ENCODE measurements at places on chromosomes 5 and 9.

DNA sequence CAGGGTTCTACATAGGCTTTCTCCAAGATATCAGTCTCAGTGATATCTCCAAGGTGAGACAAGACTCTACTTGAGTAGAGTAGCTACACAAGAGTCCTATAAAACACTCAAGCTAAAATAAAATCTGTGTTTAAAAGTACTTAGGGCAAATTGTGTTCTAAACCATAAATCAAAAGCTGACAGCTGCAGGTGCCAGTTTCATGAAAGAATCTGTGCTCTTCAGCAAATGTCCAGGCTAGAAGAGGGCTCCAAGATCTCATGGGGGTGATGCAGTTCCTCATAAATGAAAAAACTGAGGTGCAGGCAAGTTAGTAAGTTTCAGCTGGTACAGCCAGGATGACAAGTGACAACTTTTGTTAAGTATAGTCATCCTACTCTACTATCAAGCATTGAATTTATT, 142.8 kb upstream of the TNPO1 start:
- no peak for DNase-seq

DNA sequence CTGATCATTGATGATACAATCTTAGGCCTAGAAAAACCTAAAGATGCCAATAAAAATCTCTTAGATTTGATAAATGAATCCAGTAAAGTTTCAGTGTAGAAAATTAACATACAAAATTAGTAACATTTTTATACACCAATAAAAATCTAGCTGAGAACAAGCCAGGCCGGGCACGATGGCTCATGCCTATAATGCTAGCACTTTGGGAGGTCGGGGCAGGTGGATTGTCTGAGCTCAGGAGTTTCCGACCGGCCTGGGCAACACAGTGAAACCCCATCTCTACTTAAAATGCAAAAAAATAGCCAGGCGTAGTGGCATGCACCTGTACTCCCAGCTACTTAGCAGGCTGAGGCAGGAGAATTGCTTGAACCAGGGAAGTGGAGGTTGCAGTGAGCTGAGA, 84.4 kb downstream of the SLCO6A1 start:
- no peak for DNase-seq

GRCh38 chr9:125436613-125437443, 175.2 kb downstream of the GAPVD1 start:
- no peak for DNase-seq

- no peak for DNase-seq
These were observed 81.7 kb downstream of the ADAMTS19 start for GRCh38 chr5:129541648-129542251.

GRCh38 chr5:90386099-90386710, 23.4 kb downstream of the CETN3 start:
- DNase-seq: no peak

GRCh38 chr5:149247726-149248125, 23.9 kb upstream of the AFAP1L1 start:
- DNase-seq: no peak

DNA sequence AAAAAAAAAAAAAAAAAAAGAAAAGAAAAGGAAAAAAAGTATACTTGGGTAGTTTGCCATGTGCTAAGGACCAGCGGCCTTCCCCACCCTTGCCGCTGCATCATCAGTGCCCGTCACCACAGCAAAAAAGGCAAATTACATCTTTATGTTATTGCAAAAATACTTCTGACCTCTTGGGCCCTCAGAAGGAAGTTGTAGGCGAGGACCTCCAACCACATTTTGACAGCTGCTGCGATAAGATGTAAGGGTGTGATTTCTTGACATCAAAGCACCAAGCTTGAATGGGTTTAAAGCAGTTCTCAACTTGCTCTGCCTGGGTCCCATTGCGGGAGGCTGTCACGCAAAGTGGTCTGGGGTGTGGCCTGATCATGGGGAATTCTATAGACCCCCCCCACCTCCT, 39.2 kb downstream of the DMRT1 start:
- no peak for DNase-seq

- DNase-seq: peak; percentile 27
These were observed 303.2 kb downstream of the ACTL7B start for GRCh38 chr9:108552459-108553040.

GRCh38 chr5:139910901-139911300, 115.3 kb downstream of the PSD2 start:
- no peak for DNase-seq

DNA sequence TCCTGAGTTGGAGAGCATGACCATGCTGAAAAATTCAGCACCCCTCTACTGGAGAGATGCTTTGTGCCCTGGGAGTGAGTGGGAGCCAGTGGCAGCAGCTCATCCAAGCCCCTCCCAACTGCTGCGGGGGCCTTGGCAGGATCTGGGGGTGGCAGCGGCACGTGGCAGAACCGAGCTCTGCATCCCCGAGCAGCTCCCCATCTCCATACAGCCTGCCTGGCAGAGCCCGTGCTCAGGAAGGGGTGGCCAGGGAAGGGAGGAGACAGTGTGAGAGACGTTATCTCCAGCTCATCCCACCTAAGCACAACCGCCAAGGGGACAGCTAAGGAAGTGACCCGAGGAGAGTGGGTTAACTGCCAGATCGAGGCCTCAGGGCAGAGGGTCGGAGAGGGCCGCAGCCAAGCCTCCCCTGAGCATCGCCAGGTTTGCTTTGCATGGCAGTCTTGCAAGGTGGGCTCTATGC, 17.2 kb upstream of the DPM2 start:
- DNase-seq: no peak

DNA sequence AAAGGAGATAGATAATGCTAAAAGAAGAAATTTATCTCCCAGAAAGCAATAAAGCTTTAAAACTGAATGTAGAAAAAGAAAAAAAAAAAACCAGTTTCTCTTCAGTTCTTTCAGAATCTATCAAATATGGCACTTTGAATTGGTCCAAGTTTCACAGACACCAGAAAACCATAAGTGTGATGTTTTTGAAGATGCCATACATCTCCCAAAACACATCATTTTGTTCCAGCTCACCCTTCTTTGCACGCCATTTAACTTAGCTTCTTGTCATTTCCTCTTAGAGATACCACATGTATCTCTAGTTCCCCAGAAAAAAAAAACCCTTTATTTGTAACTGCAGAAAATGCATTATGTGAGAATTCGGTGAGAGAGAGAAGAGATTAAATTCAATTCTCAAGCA, 46.1 kb upstream of the MAMDC2 start:
- no peak for DNase-seq

DNA sequence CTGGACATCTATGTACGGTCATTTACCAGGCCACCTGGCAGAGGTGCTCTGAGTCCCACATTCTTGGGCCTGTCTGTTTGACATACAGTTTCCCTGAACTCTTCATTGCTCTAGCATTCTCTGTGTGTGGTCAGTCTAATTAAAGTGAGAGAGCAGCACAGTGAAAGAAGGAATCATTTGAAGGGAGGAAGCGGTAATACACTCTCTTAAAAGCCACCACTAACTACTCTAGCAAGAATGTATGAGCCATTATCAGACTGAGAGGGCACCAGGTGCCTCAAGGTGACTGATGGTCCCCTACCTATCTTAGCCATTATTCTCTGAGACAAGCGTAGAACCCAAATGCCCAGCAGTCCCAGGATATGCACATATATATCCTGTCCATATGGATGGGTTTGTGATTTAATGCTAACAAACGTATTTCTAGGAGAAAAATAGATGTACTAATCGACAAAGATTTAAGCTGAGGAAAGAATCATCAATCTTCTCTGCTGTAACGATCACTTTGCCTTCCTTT, 527.2 kb downstream of the PRELID2 start:
- DNase-seq: no peak

- no peak for DNase-seq
These were observed 8.6 kb downstream of the SUSD1 start for GRCh38 chr9:112166176-112167140.

GRCh38 chr9:29778281-29778849, 2205.1 kb upstream of the C9orf72 start:
- no peak for DNase-seq

DNA sequence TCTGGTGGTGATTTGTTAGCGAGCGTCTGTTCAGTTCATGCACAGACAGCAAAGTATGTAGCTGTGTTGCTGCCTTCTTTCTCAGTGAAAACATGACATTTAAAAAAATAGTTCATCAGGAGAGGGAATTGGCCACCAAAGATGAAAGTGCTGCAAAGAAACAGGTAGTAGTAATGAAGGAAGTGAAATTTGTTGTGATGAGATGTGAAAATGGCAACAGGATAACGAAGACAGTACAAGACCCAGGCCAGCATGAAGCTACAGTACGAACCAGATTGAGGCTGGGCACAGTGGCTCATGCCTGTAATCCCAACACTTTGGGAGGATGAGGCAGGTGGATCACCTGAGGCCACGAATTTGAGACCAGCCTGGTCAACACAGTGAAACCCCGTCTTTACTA, 136.0 kb downstream of the SMARCA2 start:
- no peak for DNase-seq

DNA sequence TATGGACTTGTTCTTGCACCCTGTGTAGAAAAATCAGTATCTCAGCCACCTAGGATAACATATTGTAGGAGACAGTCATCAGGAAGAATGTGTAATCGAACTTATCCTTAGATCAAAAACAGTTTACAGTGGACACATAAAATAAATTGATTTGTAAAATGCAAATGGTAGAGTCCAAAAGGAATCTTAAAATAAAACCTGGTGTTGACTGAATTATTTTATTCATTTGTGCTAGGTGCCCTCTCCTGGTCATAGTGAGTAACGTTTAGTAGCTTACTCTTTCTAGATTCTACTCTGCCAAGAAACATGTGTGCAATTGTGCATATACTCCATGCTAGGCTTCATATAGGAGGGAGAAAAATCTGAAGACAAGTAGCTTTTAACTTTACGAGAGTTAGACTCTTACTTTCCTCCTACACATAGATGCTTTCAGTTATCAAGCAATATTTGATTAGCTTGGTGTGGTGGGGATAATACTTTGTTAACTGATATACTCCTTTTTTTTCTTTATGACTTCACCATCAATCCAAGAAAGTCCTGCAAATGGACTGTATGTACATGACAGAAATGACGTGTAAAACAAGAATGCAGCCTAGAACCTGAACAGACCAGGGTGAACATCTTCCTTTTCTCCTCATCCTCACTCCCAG, 23.7 kb upstream of the LOX start:
- DNase-seq: no peak

DNA sequence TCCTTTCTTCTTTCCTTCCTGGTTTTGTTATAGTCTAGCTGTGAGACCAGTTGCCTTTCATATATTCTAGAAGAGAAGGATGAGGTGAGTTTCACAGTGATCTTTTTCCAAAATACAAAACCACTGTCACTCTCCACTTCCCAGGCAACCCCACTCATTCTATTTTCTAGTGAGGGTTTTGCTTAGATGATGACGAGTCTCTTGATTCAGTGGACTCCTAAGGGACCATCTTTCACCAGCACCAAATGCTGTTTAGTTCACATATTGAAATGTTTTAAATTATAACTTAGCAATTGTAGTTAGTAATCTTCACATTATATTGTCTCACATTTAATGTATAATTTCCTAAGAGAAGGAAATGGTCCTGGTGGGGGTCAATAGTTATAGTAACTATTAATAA, 25.2 kb downstream of the PIK3R1 start:
- no peak for DNase-seq

GRCh38 chr9:121690316-121690715, 38.9 kb downstream of the DAB2IP start:
- DNase-seq: no peak

- no peak for DNase-seq
These were observed 14.0 kb downstream of the PPWD1 start for GRCh38 chr5:65577141-65577540.

DNA sequence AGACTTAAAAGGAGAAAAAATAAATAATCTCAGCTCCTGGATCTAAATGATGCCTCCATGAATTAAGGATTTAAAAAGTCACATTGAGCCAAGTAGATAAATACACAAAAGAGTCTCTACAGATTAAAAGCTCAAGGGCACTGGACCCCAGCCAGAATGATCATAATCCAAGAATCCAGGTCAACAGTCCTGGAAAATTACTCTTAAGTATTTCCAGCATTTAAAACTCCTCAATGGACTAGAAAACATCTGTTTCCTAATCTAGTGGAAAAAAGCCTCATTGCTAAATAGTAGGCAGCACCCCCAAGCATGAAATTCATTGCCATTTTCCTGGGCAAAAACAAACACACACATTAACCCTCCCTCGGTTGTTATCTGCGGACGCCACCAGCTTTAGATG, 96.8 kb downstream of the FRMD3 start:
- DNase-seq: no peak

DNA sequence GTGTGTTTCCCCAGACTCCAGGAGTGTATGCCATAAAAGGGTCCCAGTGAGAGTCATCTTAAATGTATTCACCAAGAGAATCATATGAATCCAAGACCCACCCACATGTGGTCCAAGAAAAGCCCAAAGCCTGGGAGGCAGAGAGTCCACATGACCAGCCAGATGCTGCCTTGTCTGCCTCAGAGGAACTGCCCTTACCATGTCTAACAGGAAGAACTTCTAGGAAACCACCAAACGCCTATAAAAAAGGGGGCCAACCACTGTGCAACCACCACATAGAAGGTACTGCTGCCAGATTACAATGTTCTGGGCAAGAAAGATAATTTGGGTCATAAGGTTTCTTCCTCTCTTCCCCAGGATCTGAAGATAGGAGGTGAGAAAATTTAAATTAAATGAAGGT, 129.8 kb upstream of the SLC24A2 start:
- no peak for DNase-seq

GRCh38 chr9:128587453-128587852, 35.1 kb downstream of the SPTAN1 start:
- DNase-seq: no peak

DNA sequence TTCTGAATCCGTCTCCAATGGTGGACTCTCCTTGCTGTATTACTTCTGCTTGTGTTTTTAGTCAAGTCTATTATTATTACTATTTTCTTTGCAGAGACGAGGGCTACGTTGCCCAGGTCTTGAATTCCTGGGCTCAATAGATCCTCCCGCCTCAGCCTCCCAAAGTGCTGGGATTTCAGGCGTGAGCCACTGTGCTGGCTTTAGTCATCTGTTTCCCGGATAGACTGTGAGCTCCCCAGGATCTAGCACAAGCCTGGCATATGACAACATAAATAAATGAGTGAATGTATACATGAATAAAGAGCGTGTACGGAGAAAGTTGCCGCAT, 439 bp upstream of the DDX46 start:
- no peak for DNase-seq

- peak; percentile 45 for DNase-seq
These were observed 71.8 kb upstream of the CD180 start for GRCh38 chr5:67268231-67269021.

DNA sequence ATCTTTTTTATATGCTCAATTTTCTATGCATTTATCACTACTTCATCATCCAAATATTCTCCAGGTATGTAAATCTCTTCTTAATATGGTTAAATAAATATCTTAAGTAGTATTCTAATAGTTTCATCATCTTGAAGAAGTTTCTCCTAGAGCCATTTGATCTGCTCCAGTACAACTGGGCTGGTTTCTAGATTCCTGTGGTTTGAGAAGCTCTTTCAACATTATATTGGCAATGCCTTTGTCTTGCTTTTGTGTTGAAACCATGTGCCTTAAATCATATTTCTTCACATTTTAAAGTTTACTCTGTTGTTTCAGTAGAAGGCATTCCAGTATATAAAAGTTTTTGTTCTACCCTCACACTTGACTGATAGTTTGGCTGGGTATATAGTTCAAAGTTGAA, 27.6 kb downstream of the MBLAC2 start:
- DNase-seq: no peak

Measured in right lobe of liver (tissue), 6 donors.